A673 (cell line): ENCODE measurements at places on chromosomes 6 and 20.

GRCh38 chr6:31919624-31920303 is 7.8 kb upstream of the C2 start:
- DNase-seq: no peak

DNA sequence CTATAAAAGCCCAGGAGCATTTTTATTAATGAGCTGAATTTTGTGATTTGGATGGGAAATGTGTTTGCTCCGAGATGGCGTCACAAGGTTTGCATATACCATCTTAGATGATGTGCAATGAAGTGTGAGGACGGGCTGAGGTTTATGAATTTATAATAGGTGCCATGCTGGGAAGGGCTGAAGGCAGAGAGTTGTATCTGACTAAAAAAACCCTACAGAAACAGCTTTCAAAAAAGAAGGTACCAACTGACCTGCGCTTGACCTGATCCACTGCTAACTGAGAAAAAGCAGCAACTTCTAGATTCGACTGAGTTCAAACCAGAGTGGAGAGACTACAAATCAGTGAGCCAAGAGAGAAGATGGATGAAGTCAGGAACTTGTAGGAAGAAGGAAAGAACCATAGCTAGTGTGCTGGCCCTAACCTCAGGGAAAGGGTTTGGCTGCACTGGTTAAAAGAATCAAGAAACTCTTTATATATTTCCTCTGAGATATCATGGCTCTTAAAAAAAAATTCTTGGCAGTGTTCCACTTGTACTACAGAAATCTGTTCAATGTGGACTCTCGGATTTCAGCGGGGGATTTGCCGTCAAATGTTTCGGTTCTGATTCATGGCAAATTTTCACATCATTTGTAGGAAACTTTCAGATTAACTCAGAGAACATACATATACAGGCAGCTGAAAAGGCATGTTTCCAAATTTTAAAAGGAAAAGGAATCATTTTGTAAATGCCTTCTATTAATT is 56.5 kb upstream of the HDGFL1 start:
- DNase-seq: no peak

- no peak for DNase-seq
Observed at GRCh38 chr20:54221996-54222890, 14.4 kb downstream of the PFDN4 start.

GRCh38 chr20:49278818-49279676 is 1.2 kb upstream of the ZNFX1 start:
- DNase-seq: peak; percentile 50

DNA sequence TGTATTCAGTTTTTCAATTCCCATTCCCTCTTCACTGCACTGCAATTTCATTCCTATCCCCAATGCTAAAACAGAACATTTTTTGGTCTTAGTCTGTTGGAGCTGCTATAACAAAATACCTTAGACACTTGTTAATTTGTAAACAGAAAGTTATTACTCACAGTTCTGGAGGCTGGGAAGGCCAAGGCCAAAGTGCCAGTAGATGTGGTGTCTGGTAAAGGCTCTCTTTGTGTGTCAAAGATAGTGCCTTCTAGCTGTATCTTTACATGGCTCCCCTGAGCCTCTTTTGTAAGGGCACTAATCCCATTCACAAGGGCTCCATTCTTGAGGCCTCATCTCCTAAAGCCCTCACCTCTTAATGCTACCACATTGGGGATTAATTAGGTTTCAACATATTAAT is 40.0 kb downstream of the PHIP start:
- no peak for DNase-seq

DNA sequence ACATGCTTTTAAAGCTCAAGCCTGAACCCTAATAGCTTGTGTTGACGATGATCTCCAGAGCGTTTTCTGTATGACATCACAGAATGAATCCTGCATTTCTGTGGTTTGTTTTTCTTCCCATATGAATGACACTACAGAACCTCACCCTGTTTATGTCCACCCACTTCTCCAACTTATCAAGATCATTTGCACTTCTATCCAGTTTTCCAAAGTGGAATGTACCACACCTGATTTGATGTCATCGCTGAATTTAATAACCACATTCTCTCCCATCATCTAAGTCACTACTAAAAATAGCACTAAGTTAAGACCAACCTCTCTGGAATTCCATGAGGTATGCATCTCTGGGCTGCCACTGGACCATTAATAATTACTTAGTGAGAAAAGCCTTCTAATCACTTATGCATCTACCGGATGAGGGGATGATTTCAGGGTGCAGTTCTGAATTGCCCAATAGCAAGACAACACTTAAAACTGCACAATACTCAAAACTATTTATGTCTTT is 33.3 kb upstream of the CITED2 start:
- DNase-seq: peak; percentile 21

DNA sequence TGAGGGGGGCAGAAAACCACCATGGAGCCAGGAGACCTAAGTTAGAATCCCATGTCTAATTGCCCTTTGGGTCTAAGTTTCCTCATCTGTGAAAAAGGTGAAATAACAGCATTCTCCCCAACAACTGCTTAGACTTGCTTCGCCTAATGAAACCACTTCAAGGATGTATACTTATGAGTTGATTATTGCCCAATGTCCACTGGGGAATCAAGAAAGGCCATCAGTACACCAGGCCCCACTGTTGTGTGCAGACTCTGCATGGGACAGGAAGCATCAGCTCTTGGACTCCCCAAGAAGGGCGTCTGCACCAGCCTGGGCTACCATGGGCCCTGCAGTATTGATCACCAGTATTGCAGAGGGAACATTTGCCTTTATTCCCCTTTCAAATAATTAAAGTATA is 189.6 kb downstream of the MAFB start:
- DNase-seq: no peak

- no peak for DNase-seq
Observed at GRCh38 chr6:170208182-170208601, 82.7 kb downstream of the DLL1 start.

GRCh38 chr20:10699489-10699888 is 25.7 kb upstream of the JAG1 start:
- DNase-seq: no peak

- DNase-seq: no peak
Observed at GRCh38 chr20:21092806-21093205, 13.4 kb downstream of the LINC00237 start.

GRCh38 chr6:159978291-159979135 is 9.6 kb downstream of the IGF2R start:
- DNase-seq: no peak

- DNase-seq: no peak
Observed at GRCh38 chr6:19753826-19754225, 83.3 kb upstream of the ID4 start.

DNA sequence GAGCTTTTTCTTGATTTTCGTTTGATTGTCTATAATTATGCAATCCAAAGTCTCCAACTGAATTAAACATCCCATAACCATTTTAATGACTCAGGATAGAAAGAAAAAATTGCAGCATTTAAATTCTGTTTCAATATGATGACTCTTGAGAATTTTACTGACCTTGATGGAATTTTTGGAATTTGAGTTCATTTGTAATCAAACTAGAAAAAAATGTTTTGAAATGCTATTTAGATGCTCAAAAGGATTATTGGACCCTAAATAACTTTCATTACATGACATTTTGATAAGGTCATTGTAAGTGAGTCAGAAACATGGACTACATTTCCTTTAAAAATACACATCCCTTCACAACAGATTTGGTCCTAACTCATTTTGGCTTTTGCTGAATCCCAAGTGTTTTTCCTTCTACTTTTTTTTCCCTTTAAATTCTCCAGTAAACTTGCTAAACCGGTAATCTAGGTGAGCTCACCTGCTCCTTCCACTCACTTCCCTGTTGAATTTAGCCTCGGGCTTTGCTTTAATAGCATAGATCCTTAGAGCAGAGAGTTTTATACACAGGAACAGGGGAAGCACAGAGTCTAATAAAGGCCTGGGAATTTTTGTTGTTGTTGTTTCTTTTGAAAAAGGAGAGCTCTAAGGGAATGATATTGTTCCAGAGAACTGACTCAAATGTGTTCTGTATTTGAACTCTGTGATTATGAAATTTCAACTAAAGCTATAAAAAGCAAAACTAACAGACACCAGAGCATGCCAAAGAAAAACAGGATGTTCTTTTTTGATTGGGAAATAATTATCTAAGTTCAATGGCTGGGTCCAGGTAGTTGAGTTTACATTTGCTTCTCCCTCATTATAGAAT is 1088.2 kb upstream of the CITED2 start:
- DNase-seq: no peak

DNA sequence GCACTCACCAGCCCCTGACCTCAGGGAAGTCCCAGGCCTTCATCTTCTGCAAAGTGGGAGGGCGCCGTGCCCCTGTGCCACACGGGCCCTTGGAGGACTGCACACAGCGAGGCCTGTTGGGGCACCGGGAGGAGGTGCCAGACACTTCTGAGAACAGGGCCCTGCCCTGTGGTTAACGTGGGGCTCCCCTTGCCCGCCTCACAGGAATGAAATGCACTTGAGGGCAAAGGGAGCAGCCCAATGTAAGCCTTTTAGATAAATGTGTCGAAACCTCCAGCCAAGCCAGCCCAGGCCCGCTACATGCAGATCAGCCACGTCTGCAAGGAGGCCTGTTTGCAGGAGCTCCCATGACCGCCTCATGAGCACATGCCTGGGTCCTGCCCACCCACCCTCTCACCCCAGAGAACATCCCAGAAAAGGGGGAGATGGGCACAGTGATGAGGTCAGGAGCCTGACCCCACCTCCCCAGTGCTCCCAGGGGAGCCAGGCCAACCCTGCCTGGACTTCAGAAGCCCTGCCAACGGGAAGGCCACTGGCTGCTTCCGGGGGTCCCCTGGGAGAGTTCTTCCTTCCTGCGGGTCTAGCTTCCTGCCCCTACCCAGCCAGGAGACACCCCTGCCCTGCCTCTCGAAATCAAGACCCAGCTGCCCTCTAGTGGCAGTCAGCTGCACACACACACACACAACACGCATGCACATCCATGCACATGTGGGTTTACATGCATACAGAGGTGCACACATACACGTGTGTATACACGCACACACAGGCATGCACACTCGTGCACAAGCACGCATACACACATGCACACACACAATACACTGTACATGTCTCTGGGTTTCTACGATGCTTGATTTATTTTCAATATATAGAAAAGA is 178.7 kb downstream of the TAF4 start:
- DNase-seq: peak; percentile 74

GRCh38 chr6:145194389-145194788 is 540.9 kb downstream of the EPM2A start:
- DNase-seq: no peak

GRCh38 chr6:68741501-68742386 is 106.7 kb downstream of the ADGRB3 start:
- DNase-seq: no peak

GRCh38 chr6:90488816-90489215 is 98.1 kb downstream of the MAP3K7 start:
- no peak for DNase-seq

DNA sequence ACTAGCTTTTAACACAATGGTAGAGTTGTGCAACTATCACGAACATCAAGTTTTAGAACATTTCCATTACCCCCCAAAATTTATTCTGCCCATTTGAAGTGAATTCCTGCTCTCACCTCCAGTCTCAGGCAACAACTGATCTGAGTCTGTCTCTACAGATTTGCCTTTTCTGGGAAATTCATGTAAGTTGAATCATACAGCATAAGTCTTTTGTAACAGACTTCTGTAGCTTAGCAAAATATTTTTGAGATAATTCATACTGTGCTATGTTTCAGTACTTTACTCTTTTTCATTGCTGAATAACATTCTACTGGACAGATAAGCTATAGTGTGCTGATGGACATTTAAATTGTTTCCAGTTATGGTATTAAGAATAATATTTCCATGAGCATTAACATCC is 447.3 kb upstream of the GJE1 start:
- DNase-seq: no peak

DNA sequence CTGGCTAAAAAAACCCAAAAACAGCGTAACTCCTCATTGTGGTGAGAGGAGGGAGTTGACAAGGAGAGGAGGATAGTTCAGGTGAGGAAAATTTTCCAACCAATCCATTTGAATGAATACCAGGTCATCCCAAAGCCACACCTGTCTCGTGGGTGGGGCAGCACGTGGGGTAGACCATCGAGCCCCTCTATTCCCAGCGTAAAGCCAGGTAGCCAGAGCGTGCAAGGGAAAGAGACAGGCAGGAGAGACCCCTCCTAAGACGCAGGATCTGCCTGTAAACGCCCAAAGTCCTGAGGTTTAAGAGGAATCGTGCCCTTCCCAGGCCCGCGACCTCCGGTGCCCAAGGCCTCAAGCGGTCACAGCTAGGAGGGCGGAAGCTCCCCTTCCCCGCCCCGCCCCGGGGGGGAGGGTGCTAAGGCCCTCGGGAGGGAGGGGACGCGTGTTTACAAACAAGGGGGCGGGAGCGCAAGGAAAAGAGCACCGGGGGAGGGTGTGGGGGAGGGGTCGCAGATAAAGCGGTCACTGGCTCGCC is 712 bp downstream of the RXRB start:
- peak; percentile 77 for DNase-seq

DNA sequence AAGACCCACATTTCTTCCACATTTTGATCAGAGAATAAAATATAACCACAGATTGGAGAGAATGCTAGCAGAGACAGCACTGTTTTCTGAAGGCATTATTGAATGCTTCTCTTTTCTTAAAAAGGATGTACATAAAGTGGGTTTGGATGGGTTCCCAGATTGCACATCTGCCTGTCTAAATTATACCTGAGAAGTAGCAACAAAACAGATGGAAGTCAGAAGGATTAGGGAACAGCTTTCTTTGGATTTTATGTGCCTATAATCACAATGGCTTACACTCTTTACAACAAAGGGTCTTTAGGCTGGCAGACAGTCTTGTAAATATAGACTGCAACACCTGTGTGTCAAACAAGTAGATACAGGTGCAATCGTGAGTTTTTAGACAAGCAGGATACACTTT is 622.2 kb upstream of the MANEA start:
- DNase-seq: no peak

DNA sequence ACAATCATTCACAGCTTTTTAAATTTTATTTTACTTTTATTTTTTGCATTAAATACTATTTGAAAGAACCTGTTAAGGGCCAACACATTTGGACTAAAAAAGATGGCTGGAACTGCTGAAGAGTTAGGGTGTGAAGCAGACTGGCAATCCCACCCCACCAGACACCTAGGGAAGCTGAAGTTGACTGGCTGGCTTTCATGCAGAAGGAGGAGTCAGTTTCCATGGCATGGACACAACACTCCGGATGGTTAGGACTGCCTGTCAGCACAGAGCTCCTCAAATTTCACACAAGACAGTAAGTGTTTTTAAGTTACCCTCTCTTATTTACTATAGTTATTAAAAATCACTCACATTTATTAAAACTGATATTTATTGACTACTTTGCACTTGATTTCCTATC is at the start of gene ANKRD66:
TSS of gene ANKRD66 (plus strand) at position 238 of the 400 bp plus-strand sequence. CDS start 5,016 bp downstream, outside the sequence.
- no peak for DNase-seq
